ENCODE measurements at places on chromosomes 11 and 22.

GRCh38 chr11:90178751-90179150, 44.1 kb downstream of the CHORDC1 start:
- no peak for DNase-seq

DNA sequence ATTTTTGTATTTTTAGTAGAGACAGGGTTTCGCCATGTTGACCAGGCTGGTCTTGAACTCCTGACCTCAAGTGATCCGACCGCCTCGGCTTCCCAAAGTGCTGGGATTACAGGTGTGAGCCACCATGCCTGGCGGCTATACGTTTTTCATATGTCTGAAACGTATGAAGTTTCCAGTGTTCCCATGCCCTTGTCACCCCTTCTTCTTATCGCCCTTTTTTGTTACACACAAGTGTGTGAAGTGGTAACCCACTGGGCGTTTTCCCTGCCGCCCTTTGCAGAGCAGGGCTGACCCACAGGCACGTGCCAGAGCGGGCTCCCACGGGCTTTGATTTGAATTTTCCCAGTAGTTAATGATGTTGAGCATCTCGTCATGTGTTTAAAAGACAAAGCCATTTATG, 17.0 kb downstream of the PIM3 start:
- DNase-seq: peak; percentile 1

- DNase-seq: no peak
Observed at GRCh38 chr11:116035977-116036376, 531.8 kb upstream of the CADM1 start.

DNA sequence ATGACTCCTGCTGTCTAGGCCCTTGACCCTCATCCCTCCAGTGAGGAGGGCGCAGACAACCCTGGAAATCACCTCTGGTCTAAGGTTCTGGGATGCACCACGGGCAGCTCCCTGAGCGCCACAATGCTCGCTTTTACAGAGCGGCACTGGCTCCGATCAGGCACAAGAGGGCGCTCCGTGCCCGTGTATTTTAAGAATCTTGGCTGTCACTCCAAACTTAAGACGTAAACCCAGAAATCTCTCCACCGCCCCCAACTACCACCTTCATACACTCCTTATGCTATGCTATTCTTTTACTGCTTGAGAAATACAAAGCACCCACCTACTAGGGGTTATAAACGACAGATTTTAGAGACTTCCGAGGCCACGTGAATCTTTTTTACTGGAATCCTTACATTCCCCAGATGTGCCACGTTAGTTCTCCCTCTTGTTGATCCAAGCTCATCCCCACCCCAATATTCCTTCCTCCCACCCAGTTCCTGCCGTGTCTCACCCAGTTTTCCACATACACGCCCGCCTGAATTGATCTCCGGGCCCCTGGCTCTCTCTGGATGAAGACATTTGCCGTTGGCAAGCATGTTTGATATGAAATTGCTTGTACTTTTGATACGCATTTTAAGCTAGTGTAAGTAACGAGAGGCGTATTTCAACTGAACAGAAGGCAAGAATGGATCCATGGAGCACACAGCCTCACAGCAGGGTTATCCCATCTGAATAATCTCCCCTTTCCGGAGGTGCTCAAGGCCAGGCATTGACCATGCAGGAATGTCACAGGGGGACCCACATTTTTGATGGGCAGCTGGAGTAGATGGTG, 453.5 kb downstream of the OPCML start:
- DNase-seq: no peak

GRCh38 chr11:103545551-103545950, 436.3 kb downstream of the DYNC2H1 start:
- no peak for DNase-seq

DNA sequence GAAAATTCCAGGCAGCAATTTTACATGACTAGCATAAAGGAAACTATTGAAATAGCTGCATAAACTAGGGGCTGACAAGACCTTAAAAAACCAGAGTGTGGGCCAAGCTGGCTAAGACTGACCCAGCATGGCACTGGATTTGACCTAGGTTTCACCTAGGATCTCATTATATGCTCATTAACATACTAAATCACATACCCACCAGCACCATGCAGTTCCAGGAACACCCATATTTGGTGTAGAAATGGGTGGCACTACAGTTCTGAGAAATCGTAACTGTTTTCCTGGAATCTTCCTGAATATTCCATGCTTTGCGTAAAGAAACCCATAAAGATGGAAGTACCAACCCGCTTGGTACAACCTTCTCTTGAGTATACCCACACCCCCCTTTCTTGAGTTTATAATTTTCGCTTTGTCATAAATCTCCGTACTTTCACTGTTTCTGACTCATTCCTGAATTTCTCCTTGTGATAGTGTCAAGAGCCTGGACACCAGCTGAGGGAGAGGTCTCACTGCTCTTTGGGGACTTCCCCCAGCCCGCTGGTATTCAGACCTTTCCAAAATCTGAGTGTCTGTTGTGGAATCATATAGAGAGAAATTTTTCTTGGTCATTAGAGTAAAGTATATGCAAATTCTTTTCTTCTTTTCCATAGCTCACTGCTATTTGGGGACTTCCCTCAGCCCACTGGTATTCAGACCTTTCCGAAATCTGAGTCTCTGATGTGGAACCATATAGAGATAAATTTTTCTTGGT, 55.1 kb downstream of the MTMR3 start:
- no peak for DNase-seq

GRCh38 chr11:92771701-92772100, 197.8 kb upstream of the MTNR1B start:
- DNase-seq: no peak

Measured in effector CD4-positive, alpha-beta T cell (primary cell).